G401 (cell line): ENCODE measurements at places on chromosomes 16 and 17. TPM values are rescaled to one million over a fixed set of nuclear protein-coding genes. Genes with fewer than 3 reads are reported as not detected.

CRYM gene
- not detected in 2 replicates for total RNA-seq

DNA sequence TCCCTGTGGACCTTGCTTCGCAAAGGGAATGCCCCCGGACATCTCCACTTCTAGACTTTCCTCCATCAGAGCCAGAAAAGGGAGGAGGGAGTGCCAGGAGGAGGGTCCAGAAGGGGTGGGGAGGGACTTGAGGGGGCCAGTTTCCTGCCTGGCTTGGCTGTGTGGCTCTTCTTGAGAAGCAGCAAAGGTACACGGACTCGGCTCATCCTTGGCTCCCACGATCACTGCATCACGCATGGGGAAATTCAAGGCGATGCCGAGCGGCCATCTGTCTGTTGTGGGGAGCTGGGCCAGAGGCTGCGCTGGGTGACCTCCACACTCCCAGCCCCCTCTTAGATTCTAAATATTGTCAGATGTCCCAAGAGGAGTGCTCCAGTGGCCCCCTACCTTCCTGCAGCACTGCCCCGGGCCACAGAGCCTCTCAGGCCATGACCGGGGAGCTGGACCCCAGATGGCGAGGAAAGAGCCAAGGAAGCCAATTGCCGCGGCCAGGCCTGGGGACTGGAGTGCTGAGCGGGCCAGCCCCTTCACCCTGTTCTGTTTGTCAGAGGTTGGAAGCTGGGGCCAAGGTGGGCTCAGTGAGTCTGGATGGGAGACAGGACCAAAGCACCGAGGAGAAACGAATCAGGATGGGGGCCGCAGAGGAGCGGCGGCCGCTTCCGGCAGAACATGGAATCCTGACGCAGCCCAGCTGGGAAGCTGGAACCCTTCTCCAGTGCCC lies 104.5 kb downstream of the RBFOX3 start:
- peak; percentile 79 for DNase-seq

GRCh38 chr16:30895627-30896260 lies 670 bp upstream of the CTF1 start:
- DNase-seq, result no peak

DNA sequence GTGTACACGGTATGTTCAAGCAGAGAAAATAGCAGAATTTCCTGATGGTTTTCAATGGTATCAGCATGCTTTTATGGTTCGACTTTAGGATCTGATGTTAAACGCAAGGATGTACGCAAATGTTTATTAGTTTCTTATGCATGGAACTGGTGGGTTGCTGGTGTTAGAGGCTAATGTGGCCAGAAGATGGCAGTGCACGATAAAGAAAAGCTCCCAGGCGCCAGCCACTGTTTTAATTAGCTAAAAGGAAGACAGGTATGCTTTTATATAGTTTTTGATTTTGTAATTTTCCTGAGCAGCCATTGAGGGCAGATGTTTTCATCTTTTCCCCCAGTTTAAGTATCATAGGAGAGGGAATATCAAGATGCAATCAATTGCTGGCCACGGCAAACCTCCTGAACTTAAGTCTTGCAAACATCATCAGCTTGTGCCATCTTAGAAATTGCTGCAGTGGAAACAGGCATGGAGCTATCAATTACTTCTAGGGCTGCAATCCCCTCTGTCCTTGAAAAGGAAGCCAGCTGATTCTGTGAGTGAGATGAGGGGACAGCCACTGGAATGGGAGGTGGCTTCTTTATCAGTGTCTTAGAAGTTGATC lies 648.5 kb upstream of the RBFOX1 start:
- DNase-seq, result peak; percentile 89

- no peak for DNase-seq
These were observed 136.3 kb downstream of the NLK start for GRCh38 chr17:28178800-28179199.

GRCh38 chr16:19997264-19997663 lies 76.4 kb downstream of the GPR139 start:
- no peak for DNase-seq

- DNase-seq, result peak; percentile 23
These were observed 36.4 kb upstream of the TMEM97 start for GRCh38 chr17:28282596-28282995.

GRCh38 chr16:58114827-58115825 lies 14.1 kb downstream of the CFAP20 start:
- DNase-seq, result no peak

RTN4RL1 gene
- 65.0 and 65.6 TPM in 2 replicates for total RNA-seq

GRCh38 chr17:57170866-57171265 lies 85.5 kb upstream of the MSI2 start:
- no peak for DNase-seq

DNA sequence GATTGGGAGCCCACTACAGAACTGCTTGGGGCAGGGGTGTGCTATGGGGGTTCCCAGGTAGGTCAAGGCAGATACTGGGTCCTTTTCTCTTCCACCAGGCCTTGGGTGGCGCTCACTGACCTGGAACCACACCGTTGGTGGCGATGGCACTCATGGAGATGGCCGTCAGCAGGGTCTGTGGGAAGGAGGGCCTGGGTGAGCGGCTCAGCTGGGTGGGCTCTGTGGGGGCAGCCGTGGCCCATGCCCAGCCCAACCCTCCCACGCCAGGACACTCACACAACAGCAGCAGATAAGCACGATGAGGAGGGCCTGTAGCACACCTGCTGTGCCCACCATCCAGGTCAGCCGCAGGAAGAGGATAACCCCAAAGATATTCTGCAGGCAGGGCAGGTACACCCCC lies 10.8 kb downstream of the SLC12A4 start:
- no peak for DNase-seq

GRCh38 chr17:7440113-7440833 lies 961 bp downstream of the FGF11 start:
- no peak for DNase-seq
